ENCODE measurements at places on chromosomes 2 and 18. TPM values are rescaled to one million over a fixed set of nuclear protein-coding genes. Genes with fewer than 3 reads are reported as not detected.

DNA sequence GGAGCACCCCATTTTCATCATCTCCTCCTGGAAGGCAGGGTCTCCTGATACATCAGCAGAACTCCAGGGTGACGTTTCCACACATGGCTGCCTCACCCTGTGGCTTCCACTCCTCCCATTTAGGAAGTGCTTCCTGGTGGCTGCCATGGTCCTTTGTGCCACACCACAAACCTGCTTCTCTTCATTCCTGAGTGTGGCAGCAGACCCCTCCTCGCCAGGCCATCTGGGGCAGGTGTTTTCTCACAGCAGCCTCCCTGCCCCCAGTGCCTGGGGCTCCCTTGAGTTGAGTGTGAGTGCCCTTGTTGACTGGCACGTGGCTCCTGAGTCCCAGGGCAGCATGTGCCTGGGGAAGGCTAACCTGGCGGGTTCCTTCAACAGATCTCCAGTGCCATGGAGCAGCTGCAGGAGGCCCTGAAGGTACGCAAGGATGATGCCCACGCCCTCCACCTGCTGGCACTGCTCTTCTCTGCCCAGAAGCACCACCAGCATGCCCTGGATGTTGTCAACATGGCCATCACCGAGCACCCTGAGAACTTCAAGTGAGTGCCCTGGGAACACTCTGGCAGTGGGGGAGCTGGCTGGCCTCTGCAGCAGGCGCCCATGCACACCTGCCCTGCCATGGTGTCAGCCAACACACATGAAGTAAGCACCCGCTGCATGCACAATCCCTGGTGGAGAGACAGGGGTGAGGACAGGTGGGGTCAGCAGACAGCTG lies 113.4 kb upstream of the MCFD2 start:
- DNase-seq = no peak

The DSC3 gene
- total RNA-seq = 13.5 TPM

GRCh38 chr2:215161301-215161829 lies 22.9 kb upstream of the ABCA12 start:
- no peak for DNase-seq

DNA sequence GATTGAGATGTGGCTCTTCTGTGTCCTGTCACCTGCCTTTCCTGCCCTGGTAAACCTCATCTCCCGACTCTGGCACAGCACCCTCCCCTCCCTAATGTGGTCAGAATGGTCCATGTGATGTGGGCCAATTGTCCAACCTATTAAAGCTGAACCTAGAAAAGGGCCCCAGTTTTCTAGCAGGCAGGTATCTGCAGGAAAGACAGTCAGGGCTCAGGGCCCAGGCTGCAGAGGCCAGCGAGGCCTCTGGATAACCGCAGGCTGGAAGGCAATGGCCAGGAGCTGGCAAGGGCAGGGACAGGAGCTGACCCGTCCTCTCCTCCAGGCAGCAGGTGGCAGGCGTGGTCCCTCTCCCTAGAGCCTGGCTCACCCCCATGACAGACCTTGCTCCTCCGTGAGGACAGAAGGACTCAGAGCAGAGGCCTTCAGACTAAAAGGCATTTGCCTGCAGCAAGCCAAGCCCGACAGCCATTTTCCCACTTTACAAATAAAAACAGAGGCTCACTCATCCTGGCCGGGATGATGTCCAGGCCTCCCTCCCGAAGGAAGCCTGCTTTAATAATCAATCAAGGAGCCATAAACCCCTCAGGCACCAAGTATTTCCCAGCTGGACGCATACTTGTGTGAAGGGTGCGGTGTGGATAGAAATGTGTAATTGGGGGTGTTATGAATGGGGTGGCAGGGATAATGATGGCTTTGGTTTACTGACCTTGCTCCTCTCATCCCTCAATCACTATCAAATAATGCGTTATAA lies 107.1 kb downstream of the TWIST2 start:
- peak; percentile 1 for DNase-seq

DNA sequence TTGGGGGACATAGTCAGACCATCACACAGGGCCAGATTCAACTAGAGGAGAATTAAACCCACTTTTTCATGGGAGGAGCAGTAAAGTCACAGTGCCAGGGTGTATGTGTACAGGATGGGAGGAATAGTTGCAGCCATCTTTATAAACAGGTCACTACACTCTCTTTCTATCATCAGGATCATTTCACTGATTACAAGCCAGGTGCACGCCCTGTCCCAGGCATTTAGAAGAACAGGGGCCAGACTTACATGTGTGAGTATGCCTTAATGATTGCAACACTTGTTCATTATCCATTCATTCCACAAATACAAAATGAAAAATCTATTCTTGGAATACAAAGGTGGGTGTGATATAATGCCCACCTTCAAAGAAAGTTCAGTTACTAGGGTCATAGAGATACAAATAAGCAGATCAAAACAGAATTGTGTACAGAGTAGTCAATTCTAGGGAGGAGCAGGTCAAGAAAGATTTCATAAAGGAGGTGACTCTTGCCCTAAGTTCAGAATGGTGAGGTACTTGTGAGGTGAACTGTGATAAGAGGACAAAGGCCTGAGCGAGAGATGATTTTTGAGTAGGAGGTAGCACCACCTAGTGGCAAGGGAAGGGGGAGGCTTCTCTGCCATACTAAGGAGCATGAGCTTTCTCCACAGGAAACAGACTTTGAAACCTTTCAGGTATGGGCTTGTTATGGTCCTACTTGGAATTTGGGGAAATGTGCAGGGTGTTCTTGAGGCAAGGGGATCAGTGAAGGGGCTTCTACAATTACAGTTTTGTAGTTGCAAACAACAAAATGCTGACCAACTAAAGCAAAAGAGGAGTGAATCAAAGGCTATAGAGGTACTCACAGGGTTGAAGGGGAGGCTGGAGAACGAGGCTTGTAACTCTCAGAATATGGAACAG lies 156.3 kb downstream of the SUCLG1 start:
- DNase-seq = peak; percentile 5

DNA sequence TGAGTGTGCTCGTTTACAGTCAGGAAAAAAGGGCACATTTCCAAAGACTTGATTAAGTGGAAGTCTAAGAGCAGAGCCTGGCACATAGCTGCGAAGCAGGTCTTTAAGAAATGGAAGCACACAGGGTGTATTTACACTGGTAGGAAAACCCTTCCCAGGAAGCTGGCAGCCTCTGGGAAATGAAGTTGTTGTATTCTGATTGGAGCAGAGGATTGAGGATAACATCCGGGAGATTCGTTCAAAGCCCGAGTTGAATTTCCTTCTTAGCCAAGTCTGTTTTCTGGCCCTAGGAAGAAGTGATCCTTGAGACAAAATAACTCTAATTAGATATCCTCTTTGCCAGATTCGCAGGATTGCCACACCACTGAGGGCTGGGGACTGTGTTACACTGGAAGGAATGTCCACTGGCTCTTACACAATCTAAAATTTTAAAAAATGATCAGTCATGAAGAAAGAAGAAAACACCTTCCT lies 75.9 kb downstream of the ITGB1BP1 start:
- DNase-seq = no peak

DNA sequence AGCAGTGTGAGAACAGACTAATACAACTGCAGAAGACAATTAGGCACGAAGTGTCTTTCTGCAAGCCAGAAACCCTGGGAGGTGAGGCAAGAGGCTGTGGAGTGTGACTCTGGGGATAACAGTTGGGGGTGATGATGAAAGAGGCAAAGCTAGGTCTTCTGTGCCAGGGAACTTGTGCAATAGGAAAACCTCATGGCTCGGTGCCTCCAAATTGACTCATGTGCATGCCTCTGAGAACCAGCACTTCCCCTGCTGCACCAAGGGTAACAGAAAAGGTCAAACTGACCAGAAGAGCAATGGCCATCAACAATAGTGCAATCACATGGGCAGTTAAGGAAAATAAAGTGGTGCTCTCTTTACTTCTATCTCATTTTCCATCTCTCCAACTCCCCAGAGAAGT lies 136.4 kb downstream of the SCG2 start:
- DNase-seq = peak; percentile 19

GRCh38 chr2:43221763-43222474 lies 4.5 kb downstream of the ZFP36L2 start:
- DNase-seq = peak; percentile 88

GRCh38 chr2:5365871-5366461 lies 326.2 kb upstream of the SOX11 start:
- DNase-seq = peak; percentile 49

DNA sequence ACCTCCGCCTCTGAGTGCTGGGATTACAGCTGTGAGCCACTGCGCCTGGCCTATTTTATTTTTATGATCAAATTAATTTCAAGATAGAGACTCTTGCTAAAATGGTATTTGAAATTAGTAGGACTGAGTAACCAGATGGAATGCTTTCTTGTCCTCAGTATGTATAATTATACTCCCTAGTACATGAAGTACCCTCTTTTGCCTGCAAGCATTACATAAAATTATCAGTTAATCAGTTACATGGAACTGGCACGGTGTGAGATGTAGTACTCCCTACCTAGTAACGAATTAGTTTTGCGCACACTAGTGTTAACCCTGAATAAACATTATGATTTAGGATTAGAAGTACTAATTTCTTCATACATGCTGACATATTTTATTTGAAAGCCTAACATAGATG lies 41.6 kb downstream of the RBBP8 start:
- DNase-seq = no peak

The C2orf74 gene
- total RNA-seq = 12.0 TPM

DNA sequence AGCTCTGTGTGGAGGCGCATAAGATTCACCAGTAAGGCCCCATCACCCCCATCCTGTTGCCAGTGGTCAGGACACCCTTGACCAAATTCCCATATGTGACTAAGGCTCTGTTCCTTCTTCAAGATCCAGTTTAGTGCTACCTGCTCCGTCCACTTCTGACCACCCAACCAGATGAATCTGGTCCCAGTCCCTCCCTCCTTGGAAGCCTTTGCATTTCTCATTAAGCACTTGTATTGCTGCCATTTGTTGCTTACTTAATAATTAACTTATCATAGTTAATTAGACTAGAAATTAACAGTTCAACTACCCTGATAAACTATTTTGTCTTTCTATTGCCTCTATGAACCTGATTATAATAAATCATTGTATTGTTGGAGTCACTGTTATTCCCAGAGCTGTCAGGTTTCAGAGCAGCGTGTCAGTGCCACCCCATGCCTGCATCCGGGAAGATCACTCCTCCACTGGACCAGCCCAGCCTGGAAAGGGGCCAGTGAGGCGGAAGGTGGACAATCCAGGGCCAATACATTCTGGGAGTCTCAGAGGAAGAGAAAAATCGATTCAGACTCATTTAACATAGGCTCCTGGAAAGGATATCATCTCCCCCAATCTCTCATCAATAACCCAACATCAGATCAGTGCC lies 9.5 kb upstream of the NAT8 start:
- no peak for DNase-seq

GRCh38 chr2:113175042-113175628 lies 1.4 kb downstream of the PSD4 start:
- no peak for DNase-seq

GRCh38 chr2:9877726-9878125 lies 34.5 kb downstream of the TAF1B start:
- no peak for DNase-seq

The GREB1 gene
- total RNA-seq = 224 TPM

The GKN2 gene
- total RNA-seq = not detected

The TTN gene
- 10.3 TPM for total RNA-seq

The RESP18 gene
- total RNA-seq = not detected

DNA sequence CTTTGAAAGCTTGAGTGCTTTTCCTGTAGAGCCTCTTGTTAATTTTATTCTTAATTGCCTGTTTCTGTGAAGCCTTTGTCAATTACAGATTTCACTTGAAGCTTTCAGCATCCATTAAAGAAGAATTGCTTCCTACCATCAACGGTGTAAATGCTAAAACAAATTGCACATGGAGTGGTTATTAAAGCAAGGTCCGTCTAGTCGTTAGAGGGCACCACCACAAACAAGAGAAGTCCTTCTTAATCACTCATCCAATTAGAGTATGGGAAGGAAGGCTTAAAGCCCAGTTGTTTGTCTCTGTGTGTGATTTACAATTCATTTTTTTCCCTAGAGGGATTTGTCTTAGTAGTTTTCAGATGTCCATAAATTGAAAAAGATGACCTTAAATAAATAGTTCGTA lies 1.6 kb downstream of the KCNJ3 start:
- no peak for DNase-seq

The SYT4 gene
- total RNA-seq = 0.14 TPM

- no peak for DNase-seq
Observed at GRCh38 chr2:96556441-96557330, 20.1 kb downstream of the ARID5A start.

DNA sequence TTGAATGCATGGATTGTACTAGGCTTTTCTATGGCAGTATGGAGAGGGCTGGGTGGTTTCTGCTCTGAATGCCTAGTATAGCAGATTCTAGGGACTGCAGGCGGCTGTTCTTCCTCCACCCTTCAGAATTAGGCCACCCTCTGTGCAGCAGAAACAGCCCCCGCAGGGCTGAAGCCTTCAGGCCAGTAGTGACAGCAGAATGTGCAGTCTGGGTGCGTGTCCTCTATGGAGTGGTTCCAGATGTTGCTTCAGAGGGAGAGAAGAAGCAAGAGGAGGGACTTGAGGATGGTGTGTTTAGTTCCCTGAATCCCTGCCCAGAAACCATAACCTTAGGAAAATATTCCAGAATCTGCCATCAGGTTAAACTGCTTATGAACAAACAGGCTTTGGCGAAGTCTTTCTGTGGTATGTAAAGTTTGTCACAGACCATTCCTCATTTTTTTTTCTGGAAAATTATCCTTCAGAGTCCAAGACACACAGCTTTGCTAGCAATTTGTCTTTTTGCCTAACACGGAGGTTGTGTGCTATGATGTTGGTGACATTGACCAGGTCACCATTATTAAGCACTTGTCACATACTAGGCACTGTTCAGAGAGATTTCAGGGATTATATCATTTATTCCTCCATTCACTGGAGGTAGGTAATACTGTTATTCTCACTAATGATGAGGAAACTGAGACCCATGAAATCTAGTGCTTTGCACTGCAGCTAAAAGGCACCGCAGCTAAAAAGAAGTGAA lies 21.1 kb downstream of the CASP10 start:
- DNase-seq = no peak

DNA sequence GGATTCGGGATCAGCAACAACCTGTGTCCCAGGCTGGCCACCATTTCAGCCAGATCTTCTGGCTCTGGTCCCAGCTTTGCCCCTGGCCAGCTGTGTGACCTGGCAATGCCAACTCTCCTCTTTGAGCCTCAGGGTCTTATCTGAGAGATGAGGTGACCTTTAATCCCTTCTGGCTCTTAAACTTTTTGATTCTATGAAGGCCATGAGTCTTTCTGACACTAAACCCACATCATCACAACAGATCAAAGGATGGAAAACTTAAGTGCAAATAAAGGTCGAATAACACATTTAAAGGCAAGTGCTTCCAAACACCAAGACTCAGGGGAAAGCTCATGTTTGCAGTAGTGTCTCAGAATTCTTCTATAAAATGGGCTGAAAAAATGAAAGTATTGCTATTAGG lies 491.8 kb upstream of the NRP2 start:
- DNase-seq = no peak

The C2orf42 gene
- total RNA-seq = 27.9 TPM

The EN1 gene
- total RNA-seq = not detected

The DNAJC5G gene
- not detected for total RNA-seq

DNA sequence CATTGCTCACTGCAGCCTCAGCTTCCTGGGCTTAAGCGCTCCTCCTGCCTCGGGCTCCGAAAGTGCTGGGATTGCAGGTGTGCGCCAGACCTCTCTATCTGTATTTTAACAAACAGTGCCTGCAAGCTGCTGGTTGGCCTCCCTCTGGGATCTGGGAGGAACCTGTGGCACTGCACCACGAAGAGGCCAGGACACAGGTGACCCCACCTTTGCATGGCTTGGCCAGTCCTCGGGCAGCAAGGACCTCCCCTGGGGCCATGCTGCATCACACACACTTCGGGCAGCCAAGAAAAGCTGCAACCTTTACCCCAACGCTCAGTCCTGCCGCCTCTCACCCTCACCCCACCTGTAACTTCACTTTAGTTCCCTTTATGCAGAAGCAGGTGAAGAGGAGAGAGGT lies 70.0 kb downstream of the PXDN start:
- DNase-seq = no peak

GRCh38 chr2:27194538-27195354 lies 17.1 kb upstream of the ATRAID start:
- DNase-seq = no peak

Data from prostate gland (tissue), 2 donors.